ENCODE measurements at places on chromosomes 16 and 17.
A peak's percentile ranks its signal among the peaks of the same experiment; 100 is the strongest.

GRCh38 chr17:33459078-33459940 is 166.2 kb upstream of the ASIC2 start:
- no peak for DNase-seq

- DNase-seq: no peak
Observed at GRCh38 chr17:21358682-21359482, 17.3 kb upstream of the KCNJ12 start.

- peak; percentile 14 for DNase-seq
Observed at GRCh38 chr16:86222547-86222946, 287.8 kb upstream of the FOXF1 start.

GRCh38 chr17:50114849-50115357 is 15.1 kb downstream of the SAMD14 start:
- peak; percentile 70 for DNase-seq

GRCh38 chr16:51181503-51181811 is 30.4 kb upstream of the SALL1 start:
- DNase-seq: no peak

DNA sequence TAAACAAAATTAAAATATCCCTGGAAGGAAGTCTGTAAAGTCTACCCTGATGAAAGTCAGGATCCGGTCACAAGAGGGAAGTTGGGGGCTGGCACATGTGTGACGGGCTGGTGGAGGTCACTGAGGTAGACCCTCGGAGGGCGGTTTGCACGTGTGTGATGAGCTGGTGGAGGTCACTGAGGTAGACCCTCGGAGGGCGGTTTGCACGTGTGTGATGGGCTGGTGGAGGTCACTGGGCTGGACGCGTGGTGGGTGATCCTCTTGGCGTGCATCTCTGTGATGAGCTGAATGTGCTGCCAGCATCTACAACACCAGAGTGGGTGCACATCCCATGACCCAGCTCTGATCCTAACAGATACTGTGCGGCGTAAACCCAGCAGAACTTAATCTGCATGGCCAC is 43.7 kb upstream of the METRNL start:
- DNase-seq: no peak

DNA sequence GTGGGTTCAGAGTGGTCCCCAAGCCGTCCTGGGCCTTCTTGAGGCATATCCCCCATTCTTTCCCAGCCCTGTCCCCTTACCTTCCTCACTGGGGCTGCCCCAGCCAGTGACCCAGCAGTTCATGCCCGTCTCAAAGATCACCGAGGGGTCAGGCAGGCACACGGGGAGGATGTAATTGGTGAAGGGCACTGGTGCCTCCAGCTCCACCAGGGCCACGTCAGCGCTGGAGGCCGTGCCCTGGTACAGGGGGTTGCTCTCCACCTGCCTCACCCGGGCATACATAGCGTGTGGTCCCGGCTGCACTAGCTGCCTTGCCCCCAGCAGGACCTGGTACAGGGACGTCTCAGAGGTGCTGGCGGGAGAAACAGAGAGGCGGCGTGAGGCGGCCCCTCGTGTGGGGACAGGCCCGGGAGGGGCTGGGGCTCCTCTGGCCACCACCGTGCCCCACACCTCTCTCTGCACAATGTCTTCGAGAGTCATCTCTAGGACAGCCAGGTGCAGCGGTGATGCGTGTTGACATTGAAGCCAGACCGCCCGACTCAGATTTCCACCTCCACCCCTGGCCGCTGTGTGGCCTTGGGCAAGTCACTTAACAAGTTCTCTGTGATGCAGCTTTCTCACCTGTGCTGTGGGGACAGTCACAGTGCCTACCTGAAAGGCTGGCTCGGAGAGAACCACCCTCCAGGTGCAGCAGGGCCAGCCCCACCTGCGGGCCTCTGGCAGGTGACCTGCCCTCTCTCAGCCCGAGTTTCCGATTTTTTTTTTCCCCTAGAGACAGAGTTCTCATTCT is 5.8 kb downstream of the PRSS27 start:
- no peak for DNase-seq

DNA sequence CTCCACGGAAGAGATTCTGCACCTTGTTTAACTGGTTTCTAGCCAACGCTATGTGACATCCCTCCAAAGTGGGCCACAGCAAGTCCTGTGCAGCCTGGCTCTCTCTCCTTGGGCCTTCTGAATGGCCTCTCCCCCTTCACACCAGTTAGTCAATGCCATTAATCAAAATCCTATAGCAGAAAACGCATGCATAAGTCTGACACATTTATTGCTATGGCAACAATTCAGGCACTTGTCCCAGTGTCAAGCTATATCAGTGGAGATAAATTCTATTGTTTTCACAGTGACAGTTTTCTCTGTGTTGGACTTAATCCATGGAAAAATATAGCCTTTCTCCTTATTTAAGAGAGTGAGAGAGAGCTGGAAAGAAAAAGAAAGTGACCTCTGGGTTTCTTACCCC is 87.2 kb upstream of the TOX3 start:
- DNase-seq: no peak

DNA sequence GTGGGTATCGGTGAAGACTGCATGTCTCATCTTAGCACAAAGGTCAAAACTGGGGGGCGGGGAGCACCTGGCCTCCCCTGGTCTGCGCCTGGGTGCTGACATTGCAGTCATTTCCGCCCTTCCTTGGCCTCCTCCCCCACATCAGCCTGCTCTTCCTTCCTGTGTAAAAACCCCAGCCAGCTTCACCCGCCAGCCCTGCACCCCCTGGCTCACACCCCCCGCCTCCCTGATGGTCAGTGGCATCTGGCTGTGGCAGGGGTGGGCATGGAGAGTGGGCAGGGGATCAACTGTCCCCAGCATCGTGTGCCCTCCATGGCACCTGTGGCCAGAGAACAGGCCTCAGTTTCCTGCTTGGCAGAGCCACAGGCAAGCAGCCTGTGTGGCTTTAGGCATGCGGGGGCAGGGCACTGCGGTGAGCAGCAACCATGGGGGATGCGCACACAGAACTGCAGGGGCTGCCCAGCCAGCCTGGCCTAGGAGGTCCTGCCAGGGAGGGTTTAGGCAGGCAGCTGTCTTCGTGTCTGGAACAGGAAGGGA is 26.5 kb upstream of the LASP1NB start:
- no peak for DNase-seq

DNA sequence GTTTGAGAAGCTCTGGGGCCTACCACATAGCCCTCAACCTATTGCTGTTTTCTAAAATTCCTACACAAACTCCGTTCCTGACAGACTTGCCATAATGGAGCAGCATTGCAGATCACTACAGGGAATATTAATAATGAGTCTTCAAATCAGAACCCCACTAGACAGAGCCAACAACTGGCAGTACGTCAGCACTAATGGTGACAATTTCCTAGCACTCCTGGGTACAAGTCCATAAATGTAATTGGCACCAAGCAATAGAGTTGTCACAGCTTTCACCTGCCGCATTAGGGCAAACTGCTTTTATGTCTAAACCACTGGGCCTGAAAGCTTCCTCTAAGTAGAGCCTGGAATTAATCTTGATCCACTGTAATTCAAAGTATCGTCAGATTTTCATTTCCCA is 25.5 kb upstream of the ABAT start:
- DNase-seq: no peak

DNA sequence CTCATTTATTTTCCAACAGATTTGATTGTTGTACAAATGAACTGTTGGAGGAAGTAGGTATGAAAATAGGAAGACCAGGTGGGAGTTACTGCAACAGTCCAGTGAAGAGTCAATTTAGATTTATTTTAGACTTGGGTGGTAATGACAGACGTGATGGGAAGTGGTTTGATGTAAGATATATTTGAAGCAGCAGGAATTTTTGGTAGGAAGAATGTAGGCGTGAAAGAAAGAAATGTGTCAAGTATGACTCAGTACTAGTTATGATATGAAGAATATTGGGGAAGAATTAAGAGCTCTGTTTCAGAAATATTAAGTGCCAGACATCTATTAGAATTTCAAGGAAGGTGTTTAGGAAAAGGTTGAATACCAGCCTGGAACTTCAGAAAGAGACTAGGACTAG is 247.9 kb upstream of the AXIN2 start:
- no peak for DNase-seq

DNA sequence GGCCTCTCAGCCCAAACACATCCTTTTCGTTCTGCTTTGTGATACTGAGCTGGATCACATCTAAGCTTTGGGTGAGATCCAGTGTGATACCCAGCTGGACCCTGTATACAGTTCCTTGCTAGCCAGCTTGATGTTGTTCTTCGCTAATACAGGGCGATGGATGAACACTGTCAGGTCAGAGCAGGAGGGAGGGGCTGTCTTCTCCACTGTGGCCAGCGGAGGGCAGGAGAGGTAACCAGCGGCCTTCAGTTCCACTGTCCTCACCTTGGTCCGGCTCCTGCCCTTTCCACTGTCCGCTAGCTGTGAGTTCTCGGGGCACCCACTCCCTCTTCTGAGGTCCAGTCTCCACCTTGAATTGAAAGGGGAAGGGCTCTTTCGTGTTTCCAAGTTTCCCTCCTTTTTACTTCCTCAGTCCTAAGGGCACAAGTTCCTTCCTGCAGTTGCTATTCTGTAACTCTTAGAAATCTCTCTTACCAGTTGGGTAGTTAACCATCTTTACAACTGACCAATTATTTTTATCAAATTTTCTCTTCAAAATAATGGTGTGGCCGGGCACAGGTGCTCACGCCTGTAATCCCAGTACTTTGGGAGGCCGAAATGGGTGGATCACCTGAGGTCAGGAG is 3.0 kb upstream of the ZNF213 start:
- DNase-seq: peak; percentile 30

- no peak for DNase-seq
Observed at GRCh38 chr16:87424266-87424665, 32.1 kb downstream of the MAP1LC3B start.

- DNase-seq: no peak
Observed at GRCh38 chr17:37194208-37194607, 181.6 kb upstream of the C17orf78 start.

- DNase-seq: no peak
Observed at GRCh38 chr17:80421381-80422090, 6.6 kb downstream of the ENDOV start.

GRCh38 chr16:72066747-72067146 is 3.7 kb downstream of the HPR start:
- peak; percentile 43 for DNase-seq

DNA sequence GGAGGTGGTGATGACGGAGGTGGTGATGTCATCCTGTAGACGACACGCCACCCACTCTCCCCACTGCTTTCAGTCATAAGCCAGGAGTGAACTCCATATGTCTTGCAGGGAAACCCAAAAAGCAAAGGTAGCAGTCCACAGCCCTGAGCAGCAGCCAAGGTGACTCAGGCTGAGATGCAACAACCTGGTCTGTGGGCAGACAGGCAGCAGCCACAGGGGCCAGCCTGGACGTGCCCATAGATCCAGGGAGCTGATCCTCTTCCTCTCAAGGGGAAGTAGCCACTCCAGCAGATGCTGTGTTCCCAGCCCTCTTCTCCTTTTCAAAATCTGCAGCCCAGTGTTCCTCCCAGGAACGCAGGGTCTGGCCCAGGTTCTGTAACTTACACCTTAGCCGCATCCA is 17.3 kb upstream of the CIITA start:
- DNase-seq: no peak

GRCh38 chr16:8675183-8676159 is 1.1 kb downstream of the ABAT start:
- no peak for DNase-seq

DNA sequence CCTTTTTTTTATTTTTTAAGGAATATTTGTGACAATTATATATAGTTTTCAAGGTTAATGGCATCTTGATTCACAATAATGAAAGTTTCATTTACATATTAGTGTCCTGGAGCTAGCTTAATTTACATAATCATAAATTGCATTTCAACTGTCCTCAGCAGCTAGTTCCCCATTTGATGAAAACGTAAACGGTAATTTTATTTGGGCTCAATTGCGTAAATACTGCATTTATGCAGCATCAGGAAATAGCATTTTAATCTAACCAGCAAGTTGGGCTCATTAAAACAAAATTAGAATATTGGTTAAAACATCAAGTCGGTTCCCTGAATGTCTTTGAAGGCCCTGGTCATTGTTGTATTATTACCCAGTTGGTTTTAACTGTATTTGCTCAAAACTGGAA is 136.8 kb upstream of the CDH5 start:
- DNase-seq: no peak

DNA sequence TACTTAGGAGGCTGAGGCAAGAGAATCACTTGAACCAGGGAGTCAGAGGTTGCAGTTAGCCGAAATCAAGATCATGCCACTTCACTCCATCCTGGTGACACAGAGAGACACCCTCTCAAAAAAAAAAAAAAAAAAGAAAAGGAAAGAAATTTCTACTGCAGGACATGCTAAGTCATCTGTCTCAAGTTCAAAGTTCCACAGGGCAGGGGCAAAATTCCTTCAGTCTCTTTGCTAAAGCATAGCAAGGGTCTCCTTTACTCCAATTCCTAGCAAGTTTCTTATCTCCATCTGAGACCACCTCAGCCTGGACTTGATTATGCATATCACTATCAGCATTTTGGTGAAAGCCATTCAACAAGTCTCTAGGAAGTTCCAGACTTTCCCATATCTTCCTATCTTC is 14.6 kb downstream of the ZSCAN10 start:
- no peak for DNase-seq

DNA sequence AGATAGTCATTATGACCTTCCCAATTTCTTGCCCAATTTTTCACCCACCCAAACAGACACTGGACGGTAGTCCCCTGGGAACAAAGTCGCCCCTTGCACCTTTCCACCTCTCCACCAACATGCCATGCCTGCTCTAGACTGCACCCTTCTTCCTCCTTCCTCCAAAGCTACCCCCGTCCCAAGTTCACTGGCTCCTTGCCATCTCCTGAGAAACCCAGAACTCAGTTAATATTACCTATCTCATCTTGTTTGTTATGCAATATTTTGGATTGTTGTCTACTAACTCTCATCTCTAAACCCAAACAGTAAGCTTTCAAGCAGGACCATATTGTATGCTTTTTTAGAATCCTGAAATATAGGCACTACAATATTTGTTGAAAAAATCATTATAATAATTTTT is 63.3 kb downstream of the USP31 start:
- no peak for DNase-seq

- no peak for DNase-seq
Observed at GRCh38 chr17:81551458-81552243, 502 bp downstream of the FAAP100 start.

GRCh38 chr16:90011908-90012501 is 7.3 kb downstream of the DBNDD1 start:
- DNase-seq: no peak

- DNase-seq: no peak
Observed at GRCh38 chr17:81322271-81323082, 27.4 kb upstream of the SLC38A10 start.

- DNase-seq: peak; percentile 16
Observed at GRCh38 chr16:64705443-64705842, 416.4 kb downstream of the CDH11 start.
